Activated naive CD4-positive, alpha-beta T cell treated with anti-CD3 and anti-CD28 coated beads for 36 hours (primary cell): ENCODE measurements at places on chromosomes 11 and 22. TPM values are rescaled to one million over a fixed set of nuclear protein-coding genes. Genes with fewer than 3 reads are reported as not detected.

The ABCC8 gene
- total RNA-seq: not detected

The FZD4 gene
- total RNA-seq: 0.38 TPM

DNA sequence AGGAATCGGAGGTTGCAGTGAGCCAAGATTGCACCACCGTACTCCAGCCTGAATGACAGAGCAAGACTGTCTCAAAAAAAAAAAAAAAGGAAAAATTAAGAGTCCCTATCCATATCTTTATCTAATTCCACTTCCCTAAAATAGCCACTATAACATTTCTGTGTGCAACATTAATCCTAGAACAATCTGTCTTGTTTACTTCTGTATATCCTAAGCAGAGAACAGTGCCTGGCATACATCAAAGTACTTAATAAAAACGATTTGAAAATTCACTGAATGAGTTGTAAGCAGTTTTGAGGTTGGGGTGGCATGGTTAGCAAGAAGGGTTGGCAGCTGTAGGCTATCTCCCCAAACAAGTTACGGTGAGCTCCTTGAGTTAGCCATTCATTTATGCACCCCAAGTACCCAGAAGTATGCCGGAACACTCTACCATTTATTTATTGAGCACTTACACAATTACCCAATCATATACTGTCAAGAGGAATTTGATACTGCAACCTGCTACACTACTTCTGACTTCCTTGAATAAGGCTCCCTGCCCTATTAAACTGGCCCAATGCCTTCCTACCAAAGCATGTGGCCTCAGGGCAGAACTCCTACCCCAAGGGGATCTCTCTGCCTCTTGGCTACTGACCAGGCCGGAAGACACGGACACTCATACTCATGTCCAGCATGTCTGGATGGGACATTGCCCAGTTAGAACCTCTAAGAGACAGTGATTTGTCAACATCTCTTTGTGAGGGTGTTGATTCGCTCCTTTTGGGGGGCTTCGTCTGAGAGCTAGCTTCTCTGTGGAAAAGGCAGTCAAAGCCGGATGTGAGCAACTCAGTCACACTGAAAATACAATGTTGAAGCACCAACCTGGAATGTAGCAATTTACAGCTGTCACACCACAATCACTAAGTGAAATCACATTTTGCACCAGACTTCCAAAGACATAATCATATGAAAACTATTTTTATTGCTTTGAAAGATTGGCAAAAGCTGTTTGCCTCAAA is 16.3 kb upstream of the TMEM41B start:
- DNase-seq: no peak

GRCh38 chr22:17217179-17217578 is 2.1 kb downstream of the ADA2 start:
- peak; percentile 28 for DNase-seq

- no peak for DNase-seq
Observed at GRCh38 chr11:122159861-122160260, 43.8 kb upstream of the BLID start.

DNA sequence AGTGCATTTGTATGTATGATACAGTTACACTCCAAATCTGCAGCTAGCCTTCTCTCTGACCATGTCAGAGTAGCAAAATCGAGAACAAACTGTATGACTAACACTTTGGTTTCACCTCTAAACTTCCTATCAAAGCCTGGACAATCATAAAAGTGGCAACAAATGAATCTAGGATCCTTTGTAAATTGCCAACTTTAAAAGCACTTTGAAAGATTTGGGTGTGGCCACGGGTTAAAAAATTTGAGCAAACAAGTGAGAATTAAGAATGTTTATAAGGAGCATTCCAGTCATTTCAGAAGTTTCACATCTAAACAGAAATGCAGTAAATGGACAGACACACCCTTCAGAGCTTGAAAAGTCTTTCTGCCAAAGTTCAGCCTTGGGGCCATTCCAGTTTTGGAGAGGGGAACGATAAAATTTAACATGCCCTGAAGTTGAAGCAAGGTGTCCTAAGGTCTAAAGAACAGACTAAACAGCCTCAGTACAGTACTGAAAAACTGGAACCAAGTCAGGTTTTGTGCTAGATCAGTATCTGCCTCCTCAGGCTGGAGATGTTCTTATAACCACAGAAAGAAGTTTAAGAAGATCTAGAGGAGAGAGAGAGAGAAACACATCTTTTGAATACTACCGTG is 181.9 kb upstream of the BDNF start:
- no peak for DNase-seq

DNA sequence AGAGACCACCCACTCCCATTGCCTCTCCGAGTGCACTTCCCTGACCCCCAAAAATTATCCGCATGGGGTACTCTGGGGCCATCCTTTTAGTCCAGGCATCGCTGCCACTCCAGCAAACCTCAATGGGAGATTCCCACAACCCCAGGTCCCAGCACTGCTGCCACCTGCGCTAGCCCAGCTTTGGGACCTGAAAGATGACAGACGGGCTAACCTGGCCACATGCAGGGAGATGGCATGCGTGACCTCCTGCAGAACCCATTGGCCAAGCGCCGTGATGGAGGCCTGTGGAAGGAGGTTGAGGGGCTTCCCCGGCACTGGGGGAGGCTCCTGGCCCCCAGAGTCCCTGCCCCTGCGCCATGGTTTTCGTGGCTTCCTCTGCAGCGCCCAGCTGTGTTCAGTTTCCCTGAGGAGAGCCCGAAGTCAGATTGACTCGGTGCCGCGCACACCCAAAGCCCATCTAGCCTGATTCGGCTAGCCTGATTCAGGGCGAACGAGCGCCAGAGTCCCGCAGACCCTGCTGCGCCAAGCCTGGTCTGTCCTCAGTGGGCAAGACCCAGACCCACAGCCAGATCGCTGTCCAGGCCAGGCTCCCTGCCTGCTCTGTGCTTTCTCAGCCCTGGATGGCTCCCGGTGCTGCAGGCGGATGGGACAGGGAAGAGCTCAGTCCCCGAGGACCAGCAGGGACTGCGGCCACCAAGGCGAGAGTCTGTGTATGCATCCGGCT is 751 bp upstream of the WNT7B start:
- no peak for DNase-seq

GRCh38 chr22:45704648-45705047 is 33.0 kb downstream of the ATXN10 start:
- DNase-seq: no peak

DNA sequence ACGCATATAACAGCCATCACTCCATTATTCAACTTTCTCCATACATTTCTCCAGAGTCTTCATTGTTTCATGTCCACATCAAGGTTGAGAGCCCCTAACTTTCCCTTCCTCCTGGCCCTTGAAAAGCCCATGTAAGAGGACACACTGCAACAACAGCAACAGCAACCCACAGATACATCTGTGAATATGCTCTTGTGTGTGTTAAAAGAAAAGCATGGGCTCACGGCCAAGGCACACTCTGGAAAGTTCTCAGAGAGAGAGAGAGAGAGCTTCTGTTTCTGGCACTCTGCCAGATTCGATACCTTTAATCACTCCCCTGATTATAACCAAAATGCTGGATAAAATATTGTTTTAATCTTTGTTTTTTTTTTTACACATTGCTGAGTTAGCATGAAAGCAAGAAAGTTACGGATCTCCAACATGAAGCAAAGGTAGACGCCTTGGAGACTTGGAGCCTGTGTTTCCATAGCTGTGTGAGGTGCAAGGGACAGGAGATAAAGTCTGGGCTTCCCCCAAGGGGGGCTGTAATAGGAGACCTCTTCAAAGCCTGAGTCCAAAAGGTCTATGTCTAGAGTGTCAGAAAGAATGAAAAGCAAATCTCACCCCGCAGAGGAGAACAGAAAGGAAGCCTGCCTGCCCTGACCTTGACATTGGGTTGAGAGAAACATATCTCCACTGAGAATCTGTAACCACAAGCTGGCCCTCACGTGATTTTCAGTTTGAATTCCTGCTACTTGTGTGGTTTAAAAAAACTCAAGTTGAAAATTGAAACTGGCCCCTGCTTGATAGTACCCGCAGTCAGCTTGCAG is 33.7 kb upstream of the MPPED1 start:
- DNase-seq: no peak

GRCh38 chr22:41833369-41834004 is 582 bp downstream of the SREBF2 start:
- peak; percentile 40 for DNase-seq

- no peak for DNase-seq
Observed at GRCh38 chr11:63527667-63528066, 8.9 kb upstream of the PLAAT4 start.
